ENCODE measurements at places on chromosomes 12 and 14. TPM values are rescaled to one million over a fixed set of nuclear protein-coding genes. Genes with fewer than 3 reads are reported as not detected.

Gene PMCH
- total RNA-seq: not detected

Gene HCAR1
- not detected for total RNA-seq

- DNase-seq: peak; percentile 70
Measured at GRCh38 chr12:57756406-57757341, 1.8 kb downstream of the MARCHF9 start.

Gene KRT77
- not detected for total RNA-seq

DNA sequence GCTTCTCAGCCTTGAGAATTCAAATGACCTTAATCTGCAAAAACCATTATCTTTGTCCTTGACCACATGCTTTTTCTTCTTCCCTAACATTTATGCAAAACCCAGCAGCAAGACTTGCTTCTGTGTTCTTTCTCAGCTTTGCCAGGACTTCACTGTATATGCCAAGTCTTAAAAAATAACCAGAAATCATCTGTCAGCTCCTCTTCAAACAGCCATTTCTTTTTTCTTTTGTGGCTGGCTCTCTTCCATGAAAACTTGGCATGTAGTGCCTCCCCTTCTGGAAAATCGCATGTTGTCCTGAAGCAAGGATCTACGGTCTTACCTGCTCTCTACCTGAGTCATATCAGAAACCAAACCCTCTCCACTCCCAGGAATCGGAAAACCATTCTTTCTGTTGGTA, 364.9 kb downstream of the RPS29 start:
- DNase-seq: no peak

DNA sequence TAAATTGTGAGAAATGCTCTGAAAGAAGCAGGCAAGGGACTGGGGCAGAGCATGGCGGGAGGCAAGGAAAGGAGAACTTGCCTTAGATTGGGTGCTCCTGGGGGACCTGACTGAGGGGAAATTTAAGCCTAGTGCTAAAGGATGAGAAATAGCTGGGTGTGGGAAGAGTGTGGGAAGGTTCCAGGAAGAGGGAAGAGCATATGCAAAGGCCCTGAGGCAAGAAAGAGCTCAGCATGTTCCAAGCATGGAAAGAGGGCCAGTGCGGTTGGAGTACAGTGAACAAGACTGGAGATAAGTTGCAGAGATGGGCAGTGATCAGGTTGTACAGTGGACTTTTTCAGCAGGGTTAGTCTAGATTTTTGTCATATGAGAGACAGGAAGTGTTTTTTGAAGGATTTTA, 9.0 kb downstream of the CLSTN3 start:
- DNase-seq: no peak

- DNase-seq: peak; percentile 76
Measured at GRCh38 chr12:124568431-124569374, 1.3 kb upstream of the NCOR2 start.

- DNase-seq: no peak
Measured at GRCh38 chr12:22335794-22336166, 1.3 kb upstream of the ST8SIA1 start.

GRCh38 chr14:26966908-26967307, 369.1 kb upstream of the NOVA1 start:
- no peak for DNase-seq

GRCh38 chr14:100911665-100912316, 8.3 kb upstream of the RTL1 start:
- no peak for DNase-seq

GRCh38 chr14:103801459-103801858, 45.9 kb downstream of the PPP1R13B start:
- peak; percentile 44 for DNase-seq

DNA sequence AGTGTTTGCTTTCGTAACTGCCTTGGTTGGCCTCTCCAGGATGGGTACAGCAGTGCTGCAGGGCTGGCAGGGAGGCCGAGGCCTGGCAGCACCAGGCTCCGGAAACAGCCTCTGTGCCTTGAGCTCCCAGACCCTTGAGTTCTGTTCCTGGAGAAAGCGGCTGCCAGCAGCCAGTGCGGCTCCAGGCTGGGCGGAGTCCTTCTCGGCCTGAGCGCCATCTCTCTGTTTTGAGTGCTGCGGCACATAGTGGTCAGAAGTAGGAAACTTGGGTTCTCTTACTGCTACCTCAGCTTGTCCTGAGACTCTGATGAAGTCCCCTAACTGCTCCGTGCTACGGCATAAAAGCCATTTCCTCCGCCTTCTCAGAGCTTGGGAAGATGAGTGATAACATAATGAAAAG, 65.9 kb downstream of the KCNA1 start:
- DNase-seq: no peak

Gene PLA2G1B
- total RNA-seq: not detected

GRCh38 chr12:47990351-47991105, 13.7 kb downstream of the COL2A1 start:
- DNase-seq: no peak

Gene EGLN3
- 2.1 TPM for total RNA-seq

DNA sequence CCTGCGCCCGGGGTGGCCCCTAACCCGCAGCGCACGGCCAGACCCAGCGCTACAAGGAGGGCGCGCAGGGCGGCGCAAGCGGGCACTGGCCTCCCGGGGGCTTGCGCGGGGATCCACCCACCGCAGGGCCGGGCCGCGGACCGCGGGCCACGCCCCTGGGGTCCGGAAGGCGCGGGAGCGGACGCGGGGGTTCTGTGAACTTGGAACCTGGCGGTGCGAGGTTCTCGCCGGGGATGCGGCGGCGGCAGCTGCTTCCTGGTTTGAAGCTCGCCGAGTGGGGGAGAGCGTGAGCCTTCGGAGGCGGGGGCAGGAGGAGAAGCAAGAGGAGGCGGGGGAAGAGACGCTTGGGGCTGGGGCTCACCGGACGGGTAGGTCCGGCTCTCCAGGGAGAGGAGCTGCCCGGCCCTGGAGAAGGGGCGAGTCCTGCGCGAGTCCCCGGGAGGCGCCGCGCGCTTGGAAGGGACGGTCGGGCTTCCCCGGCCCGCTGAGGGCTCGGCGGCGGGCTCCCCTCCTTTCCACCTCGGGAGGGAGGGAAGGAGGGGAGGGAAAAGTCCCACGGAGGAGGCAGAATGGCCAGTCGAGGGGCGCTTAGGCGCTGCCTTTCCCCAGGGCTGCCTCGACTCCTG, at the start of gene PRKCH:
Gene PRKCH (plus strand): TSS at position 195 of the 626 bp plus-strand sequence. CDS start 523 bp downstream, outside the sequence.
- DNase-seq: peak; percentile 97

DNA sequence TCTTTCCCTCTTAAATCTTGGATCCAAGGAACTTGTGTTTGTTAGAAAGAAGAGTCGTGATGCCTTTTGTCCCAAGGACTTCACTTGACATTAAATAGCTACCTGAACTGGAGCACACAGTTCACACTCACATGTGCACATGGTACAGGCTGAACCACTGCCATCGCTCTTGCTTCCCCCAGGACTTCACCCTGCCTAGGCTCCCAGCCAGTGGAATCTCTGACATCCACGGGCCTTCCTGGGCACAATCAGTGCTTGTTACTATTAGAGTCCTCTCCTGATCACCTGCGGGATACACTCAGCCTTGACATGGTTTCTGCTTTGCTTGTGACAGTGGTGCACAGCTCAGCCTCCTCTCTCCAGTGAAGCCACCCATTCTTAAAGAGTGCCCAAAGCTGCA, 49.1 kb upstream of the KCNA5 start:
- DNase-seq: no peak

GRCh38 chr12:109701064-109701463, 12.6 kb upstream of the FAM222A start:
- no peak for DNase-seq

DNA sequence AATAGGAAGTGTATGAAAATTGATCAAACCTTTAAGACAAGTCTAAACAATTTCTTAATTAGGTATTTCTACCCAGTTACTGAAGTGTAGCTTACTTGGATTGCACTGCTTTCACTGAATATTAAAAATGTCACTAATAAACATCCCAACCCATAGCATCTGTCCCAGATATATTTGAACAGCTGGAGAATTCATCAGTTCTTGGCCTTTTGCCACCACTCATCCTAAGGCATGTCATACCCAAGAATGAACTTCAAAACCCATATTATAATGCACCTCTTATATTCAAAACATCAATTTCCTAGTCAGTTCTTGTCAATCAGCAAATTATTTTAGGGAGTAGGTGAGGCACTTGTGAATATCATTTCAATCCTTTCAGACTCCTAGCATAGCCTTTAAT, 392.3 kb downstream of the PAWR start:
- DNase-seq: peak; percentile 57

- no peak for DNase-seq
Measured at GRCh38 chr12:43556057-43556456, 4.1 kb upstream of the ADAMTS20 start.

Gene KIF26A
- total RNA-seq: 31.8 TPM

DNA sequence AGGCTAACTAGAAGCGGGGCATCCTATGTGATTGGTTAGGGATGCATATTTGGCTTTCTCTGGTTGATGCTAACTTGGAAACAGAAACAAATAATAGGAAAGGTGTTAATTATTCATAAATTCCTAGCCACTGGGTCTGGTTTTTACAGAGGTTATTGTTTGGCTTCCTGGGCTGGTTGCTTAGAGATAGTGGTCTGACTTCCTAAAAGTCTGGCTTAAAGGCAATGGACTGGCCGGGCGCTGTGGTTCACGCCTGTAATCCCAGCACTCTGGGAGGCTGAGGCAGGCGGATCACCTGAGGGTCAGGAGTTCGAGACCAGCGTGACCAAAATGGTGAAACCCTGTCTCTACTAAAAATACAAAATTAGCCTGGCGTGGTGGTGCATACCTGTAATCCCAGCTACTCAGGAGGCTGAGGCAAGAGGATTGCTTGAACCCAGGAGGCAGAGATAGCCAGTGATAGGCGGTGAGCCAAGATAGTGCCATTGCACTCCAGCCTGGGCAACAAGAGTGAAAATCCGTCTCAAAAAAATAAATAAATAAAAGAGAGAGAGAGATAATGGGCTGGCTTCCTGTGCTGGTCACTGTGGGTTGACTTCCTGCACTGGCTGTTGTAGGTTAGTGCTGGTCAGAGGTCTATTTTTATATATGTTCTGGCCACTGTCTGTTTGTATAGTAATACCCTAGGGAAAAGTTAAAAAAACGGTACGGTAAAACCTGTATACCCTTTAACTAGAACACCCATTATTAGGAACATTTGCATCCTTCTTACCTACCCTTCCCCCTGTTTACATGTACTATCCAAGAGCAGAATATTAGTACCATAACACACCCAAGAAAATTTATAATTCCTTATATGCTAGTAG, 24.1 kb downstream of the OR6S1 start:
- DNase-seq: no peak

Gene PRORP
- total RNA-seq: 39.8 TPM

Gene PRKD1
- total RNA-seq: 16.5 TPM

GRCh38 chr14:75277008-75277814, 1.4 kb upstream of the FOS start:
- peak; percentile 94 for DNase-seq

DNA sequence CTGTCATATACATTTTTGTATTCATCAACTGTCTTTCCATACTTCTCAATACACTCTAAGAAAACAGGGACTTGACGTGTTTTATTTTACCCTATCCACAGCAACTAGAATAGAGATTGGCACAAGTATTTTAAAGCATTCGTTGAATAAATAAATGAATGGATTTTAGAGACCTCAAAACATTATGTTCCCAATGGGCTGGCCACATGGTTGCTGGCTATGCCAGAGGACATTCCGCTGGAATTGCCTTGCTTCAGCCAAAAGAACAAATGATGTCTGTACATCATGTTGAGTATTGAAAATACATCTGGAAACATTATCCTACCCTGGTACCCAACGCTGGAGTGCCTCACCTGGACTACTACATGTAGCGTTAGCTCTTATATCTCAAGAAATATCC, 132.8 kb upstream of the RAP1B start:
- no peak for DNase-seq

DNA sequence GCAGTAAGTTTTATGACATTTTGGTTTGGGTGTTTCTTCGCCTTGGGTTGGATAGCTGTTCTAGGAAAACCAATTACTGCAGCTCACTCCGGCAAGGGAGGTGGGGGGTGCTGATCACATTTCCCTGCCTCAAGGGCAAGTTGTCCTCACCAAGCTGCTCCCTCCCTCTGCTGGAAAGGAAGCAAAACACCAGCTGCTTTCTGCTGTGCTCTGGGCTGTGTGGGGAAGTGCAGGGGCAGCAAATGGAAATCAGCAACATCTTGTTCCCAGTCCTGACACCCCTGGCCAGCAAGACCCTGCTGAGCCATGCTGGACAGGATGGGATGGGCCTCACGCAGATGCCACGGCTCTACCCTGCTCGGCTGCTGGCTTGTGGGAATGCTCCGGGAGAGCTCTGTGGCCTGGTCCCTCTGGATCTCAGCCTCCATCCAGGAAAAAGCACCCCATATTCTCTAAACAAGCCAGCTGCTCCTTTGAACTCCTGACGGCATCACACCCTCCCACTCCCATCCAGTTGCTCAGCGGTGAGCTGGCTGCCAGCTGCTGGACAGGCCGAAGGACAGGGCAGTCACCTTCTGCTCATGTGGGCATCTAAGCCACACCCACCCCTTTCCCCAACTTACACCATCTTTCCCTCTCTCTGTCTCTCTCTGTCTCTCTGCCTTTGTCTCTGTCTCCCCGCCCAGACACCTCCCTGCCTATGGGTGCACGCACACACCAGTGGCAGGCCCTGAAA, 52.4 kb upstream of the EIF5 start:
- DNase-seq: peak; percentile 64

- DNase-seq: no peak
Measured at GRCh38 chr14:104879983-104880565, 15.0 kb downstream of the CEP170B start.

GRCh38 chr14:52960627-52961026, 9.8 kb upstream of the FERMT2 start:
- DNase-seq: peak; percentile 51

GRCh38 chr14:76644855-76645518, 116.3 kb upstream of the VASH1 start:
- peak; percentile 71 for DNase-seq

DNA sequence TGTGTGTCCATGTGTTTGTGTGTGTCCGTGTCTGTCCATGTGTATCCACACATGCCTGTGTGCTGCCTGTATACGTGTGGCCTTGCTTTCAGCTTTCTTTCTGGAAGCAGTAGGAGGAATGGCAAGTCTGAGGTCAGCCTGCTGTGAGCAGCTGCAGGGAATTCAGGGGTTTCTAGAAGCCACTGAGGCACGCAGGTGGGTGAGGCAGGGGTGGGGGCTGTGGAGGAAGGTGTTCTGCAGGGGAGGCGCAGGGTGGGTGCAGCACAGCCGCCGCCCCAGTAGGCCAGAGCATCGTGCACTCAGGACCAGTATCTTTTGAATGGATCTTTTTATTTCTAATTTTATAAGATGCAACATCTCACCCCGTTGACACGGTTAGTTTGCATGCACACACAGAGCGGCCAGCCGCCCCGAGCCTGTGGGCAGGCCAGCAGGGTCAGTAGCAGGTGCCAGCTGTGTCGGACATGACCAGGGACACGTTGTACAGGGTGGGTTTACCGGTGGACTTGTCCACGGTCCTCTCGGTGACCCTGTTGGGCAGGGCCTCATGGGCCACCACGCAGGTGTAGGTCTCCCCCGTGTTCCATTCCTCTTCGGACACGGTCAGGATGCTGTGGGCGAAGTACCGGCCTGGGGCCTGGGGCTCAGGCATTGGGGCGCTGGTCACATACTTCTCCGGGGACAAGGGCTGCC, 327.7 kb downstream of the TMEM121 start:
- DNase-seq: no peak

Data from dermis blood vessel endothelial cell (primary cell).